Smooth muscle cell of trachea (primary cell): ENCODE measurements at places on chromosomes 5 and 9. TPM values are rescaled to one million over a fixed set of nuclear protein-coding genes. Genes with fewer than 3 reads are reported as not detected.

SPINK6 gene
- total RNA-seq, result not detected in 2 replicates

ZNF483 gene
- 1.8 and 2.8 TPM in 2 replicates for total RNA-seq

HRH2 gene
- not detected in 2 replicates for total RNA-seq

RFX3 gene
- total RNA-seq, result 1.8 and 5.1 TPM in 2 replicates

LHX3 gene
- total RNA-seq, result under 0.01 TPM in 1 of 2 replicates, not detected in the other
